ENCODE measurements at places on chromosomes 1 and 21. TPM values are rescaled to one million over a fixed set of nuclear protein-coding genes. Genes with fewer than 3 reads are reported as not detected.
A peak's percentile ranks its signal among the peaks of the same experiment; 100 is the strongest.

DNA sequence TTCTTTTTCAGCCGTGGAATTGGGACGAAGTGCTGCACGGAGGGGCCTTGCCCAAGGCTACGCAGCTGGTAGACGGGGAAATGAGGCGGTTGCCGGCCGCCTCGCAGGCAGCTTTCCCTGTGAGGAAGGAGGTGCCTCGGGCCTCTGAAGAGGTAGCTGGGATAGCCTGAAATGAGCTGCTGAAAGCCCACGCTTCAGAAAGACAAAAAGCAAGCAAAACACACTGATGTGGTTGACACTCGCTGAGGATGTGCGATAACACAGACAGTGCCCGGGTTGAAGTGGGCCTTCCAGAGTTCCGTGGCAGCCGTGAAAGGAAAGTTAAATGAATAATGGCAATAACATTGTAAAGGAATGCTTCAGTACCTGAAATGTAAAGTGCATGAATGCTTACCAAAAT is 47.2 kb downstream of the S1PR1 start:
- H3K27me3 ChIP-seq: no peaks in the 10 kb centered on the region
- DNase-seq: no peak
- no peaks in the 10 kb centered on the region for H3K4me1 ChIP-seq
- H3K27ac ChIP-seq: no peak overlapping the region
- no peaks in the 10 kb centered on the region for H3K36me3 ChIP-seq

DNA sequence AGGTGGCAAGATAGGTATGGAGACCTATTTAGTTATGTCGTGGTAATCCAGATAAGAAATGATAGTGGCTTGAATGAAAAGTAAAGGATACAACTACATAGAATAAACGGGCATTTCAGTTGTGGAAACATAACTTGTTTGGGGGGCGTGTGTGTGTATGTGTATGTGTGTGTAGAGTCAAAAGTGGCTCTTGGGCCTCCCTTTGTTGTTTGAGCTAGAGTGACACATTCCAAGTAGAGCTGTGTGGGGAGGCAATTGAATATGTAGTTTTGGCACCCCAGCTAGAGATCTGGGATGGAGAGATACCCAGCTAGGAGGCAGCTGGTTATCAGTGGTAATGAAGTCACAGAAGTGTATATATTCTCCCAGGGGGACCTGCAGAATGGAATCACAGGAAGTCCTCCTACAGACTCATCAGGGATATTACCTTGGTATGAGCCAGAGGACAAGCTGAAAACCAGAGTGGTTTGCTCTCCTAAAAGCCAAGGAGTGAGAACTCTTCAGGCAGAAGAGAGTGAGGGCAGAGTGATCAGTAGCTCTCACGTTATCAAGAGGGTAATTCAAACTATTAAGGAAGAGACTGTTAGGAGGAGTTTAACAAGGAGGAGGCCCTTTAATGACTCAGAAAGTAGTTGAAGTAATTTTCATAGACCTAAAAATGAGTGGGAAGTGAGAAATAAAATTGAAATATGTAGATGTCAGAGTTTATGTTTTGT is 5.1 kb downstream of the CR1L start:
- no peaks in the 10 kb centered on the region for H3K36me3 ChIP-seq
- H3K27me3 ChIP-seq: peaks cover 9% of the 10 kb centered on the region
- H3K4me3 ChIP-seq: no peak overlapping the region
- H3K4me1 ChIP-seq: peaks cover 11% of the 10 kb centered on the region
- H3K27ac ChIP-seq: no peak overlapping the region

DNA sequence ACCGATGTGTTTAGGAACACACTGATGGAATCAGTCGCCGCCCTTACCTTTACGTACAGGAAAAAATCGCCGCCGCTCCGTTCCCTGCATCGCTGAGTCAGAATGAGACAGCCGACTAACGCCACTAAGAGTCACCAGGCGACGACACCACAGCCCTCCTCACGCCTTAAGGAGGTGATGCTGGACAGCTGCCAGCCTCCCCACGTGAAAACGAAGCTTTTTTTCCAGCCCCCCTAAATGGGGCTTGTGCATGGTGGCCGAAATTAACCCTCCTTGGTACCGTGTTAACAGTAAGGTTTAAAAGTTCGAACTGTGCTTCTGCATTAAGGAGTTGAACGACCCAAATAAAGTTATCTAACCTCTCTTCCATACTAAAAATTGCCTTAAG is 511 bp downstream of the DNTTIP2 start:
- H3K4me3 ChIP-seq: peak overlapping the region; percentile 98
- H3K4me1 ChIP-seq: peaks cover 3% of the 10 kb centered on the region
- peak overlapping the region; percentile 90 for H3K27ac ChIP-seq
- H3K27me3 ChIP-seq: no peaks in the 10 kb centered on the region
- H3K36me3 ChIP-seq: peaks cover 32% of the 10 kb centered on the region

GRCh38 chr1:172411791-172412338 is 8.6 kb upstream of the C1orf105 start:
- DNase-seq: no peak
- no peaks in the 10 kb centered on the region for H3K4me1 ChIP-seq
- no peak overlapping the region for H3K4me3 ChIP-seq
- H3K27me3 ChIP-seq: no peaks in the 10 kb centered on the region

ANKRD45 gene
- polyA plus RNA-seq: 0.34 TPM

Measured in large intestine (tissue), 12 donors.